Hypothalamus (tissue), 51 donors: ENCODE measurements at places on chromosomes 12 and 14.

DNA sequence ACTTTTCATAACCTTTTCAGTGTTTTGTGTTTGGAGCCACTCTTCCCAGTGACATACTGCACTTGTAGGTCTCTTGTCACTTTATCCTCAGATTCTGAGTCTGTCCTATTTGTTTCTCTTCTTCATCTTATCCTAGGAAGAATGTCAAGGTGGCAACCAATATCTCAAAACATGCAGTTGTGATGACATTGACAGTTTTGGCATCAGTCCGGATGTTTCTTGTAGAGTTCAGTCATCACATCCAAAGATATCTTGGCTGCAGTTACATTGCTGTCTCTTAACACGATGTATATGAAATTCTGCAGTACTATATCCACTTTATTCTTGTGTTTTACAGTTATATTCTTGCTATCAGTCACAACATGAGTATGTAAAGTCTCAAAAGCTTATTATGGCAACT lies 6.4 kb downstream of the ADIPOR2 start:
- DNase-seq = no peak

DNA sequence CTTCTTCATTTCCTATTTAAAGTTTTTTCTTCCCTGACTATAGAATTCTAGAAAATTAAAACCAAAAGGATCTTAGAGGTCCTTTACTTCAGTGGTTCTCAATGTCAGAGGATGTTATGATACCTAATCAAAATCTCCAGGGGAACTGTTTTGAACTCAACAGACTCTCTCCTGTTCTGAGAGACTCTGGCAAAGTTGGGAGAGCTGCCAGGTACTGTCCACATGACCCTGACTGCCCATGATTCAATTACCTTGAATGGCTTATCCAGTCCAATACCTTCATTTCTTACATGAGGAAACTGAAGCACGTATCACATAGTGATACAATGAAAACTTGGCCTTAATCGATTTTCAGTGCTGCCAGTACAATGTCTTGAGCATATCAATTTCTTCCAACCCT lies 16.6 kb downstream of the ALKBH1 start:
- DNase-seq = no peak

DNA sequence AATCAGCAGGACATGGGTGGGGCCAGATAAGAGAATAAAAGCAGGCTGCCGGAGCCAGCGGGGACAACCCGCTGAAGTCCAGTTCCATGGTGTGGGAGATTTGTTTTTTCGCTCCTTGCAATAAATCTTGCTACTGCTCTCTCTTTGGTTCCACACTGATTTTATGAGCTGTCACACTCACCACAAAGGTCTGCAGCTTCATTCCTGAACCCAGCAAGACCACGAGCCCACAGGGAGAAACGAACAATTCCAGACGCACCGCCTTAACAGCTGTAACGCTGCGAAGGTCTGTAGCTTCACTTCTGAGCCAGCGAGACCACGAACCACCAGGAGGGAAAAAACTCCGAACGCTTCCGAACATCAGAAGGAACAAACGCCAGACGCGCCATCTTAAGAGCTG lies 2.8 kb upstream of the CNIH1 start:
- no peak for DNase-seq

DNA sequence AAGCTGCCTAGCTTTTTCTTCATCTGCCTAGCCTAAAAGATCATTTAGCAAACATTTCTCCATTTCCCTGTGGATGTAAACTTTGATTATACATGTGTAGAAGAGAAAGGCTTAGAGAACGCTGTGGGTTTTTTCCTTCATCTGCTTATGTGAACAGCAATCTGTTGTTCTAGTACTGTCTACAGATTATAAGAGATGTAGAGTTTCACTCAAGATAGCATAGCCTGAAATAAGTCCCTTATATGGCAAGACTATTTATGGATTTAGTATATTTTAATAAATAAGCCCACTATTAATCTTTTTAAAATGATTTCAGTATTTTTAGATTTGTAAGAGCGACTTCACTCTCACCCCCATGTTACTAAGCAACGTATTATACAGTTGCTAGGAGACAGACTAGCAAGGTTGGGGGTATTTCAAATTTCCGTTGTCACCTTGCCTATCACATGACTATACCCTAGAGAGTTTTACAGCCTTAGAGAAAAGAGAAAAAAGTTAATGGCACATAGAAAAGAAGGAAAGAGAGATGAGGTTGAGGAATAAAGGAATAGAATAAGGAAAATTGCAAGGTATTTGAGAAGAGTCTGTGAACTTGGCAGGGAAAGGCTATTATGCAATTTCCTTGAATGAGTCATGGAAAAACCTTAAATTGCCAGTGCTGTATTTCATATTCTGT lies 12.2 kb upstream of the TUBA1A start:
- DNase-seq = no peak

DNA sequence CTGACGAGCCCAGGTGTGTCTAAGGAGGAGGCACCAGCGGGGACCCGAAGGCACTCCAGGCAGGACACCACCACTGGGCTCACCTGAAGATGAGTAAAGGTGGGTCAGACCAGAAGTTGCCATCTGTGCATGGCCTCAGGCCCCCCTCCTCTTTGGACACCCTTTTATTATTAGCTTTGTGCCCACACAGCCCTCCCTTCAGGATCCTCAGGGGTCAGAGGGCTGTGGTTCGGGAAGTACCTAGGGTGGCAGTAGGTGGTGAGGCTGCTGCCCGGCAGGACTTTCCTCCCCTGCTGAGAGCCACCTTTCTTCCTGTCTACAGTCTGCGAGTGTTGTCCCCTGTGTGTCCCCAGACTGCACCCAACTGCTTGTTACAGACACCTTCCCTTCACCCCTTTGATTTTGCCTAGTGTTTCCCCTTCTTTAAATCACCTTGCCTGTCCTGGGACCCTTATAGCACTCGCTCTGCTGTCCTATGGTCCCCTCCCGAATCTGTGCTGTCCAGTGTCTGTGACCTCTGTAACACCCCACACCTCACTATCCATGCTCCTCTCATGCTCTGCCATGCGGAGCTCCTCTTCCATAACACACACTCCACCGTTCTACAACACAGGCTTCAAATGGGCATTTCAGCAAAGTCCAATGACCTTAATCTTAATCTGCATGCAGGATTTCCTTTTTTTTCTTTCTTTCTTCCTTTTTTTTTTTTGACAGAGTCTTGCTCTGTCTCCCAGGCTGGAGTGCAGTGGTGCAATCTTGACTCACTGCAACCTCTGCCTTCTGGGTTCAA lies 25.7 kb downstream of the SOAT2 start:
- no peak for DNase-seq

GRCh38 chr14:68979722-68980451 lies 785 bp upstream of the ACTN1 start:
- no peak for DNase-seq

GRCh38 chr14:58637391-58638230 lies at the start of gene DACT1:
TSS of gene DACT1 (plus strand) at chr14:58637962. CDS start at chr14:58638203, 241 bp downstream.
- peak; percentile 64 for DNase-seq

GRCh38 chr12:61956545-61956944 lies 303.7 kb upstream of the USP15 start:
- no peak for DNase-seq

- DNase-seq = no peak
These were observed 32.2 kb upstream of the RIN3 start for GRCh38 chr14:92481386-92481785.

DNA sequence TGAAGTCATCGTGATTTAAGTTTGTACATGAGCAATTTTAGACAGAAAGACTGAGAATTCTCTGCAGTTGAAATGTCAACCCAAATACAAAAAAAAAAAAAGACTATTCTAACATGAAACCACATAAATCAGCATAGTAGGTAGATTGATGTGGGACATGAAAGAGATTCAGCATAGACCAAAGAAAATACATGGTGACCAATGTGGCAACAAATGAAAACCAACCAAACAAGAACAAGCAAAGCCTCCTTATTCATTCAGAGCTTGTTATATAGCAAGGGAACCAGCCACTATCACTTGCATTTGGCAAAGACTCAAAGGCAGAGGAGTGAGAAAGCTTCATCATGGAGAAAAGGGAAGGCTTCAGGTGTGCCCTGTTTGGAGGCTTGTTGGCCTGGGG lies 144.4 kb upstream of the TMPO start:
- DNase-seq = no peak
